ENCODE measurements at places on chromosomes 3 and 15.

- peak; percentile 27 for DNase-seq
These were observed 17.9 kb downstream of the CAPN7 start for GRCh38 chr3:15223685-15224572.

- no peak for DNase-seq
These were observed 526.8 kb upstream of the TBL1XR1 start for GRCh38 chr3:177724020-177724638.

DNA sequence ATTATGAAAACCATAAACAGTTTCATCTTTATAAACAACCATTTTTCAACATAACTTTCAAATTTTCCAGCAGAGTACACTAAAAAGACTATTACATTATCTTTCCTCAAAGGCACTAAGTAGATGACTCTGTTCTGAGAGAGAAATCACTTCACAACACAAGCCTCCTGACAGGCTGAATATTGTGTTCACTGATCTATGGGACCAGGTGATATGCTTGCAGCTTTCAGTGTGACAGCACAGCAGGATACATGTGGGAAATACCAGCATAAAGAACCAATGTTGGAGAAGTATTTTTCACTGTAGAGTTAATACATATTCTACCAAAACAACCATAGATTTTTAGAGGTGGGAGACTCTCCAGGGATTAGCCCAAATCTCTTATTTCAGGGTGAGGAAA lies 350.6 kb downstream of the PLCL2 start:
- no peak for DNase-seq

GRCh38 chr15:58241872-58242271 lies 103.7 kb downstream of the AQP9 start:
- DNase-seq: no peak

DNA sequence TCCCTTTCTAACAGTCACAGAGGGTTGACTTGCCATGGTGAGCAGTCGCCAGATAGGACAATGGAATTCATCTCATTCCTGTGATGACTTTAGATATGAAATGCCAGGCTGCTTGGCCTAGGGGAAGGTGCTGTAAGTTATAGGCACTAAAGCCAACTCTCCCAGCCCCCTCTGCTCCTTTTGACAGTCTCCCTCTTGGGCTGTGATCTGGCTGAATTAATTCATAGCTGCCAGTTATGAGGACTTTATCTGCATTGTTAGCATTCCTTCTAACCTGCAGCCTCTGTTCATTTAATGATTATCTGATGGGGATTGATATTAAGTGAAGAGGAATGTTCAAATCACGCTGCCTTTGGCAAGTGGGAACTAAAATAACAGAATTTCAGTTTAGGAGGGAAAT lies 427.1 kb upstream of the RASGRP1 start:
- no peak for DNase-seq

- DNase-seq: no peak
These were observed 41.3 kb upstream of the TRIM42 start for GRCh38 chr3:140636406-140637138.

GRCh38 chr3:111803123-111803593 lies 55.9 kb upstream of the PHLDB2 start:
- DNase-seq: no peak

GRCh38 chr3:109784852-109785631 lies 447.7 kb upstream of the DPPA4 start:
- no peak for DNase-seq

DNA sequence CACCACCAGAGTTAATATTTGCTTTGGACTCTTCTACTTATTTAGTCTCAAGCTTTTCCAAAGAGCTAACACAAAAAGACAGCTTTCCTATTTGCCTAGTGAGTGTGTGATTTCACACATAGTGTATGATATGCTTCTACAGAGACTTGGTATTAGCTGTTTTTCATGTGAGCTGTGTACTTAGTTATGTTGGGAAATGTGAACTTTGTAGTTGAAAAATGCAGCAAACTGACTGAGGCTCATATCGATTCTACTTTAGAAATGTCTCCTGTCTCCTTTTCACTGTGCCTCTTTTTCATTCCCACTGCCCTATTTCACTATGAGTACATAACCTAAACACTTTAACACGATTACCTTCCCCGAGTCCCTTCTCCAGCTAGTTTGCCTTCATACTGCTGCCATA lies 136.5 kb downstream of the ALCAM start:
- peak; percentile 12 for DNase-seq

DNA sequence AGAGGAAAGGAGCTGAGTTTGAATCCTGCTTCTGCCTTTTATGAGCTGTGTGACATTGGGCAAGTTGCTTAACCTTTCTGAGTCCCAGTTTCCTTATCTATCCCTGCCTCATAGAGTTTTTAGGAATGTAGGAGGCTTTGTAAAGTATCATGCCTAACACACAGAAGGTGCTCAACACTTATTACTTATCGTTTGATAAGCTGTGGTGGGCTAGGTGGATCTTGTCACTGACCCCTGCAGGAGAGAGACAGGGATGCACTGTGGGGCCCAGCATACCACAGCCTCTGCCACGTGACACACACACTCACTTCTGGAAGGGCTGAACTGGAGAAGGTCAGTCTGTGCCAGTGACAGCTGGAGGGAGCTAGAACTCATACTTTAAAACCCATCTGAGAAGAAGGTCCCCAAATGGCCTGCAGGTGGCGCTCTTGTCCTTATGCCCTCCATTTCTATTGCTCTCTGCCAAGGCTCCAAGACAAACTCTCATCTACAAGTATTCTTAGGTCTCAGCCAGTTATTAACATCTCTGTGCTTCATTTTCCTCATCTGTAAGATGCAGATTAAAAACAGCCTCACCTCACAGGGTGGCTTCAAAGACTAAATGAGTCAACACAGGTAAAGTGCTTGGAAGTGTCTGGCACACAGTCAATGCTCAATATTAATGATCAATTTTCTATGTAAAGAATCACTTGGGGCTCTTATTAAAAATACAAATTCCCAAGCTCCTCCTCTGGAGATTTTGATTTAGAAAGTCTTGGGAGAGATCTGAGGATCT lies 57.5 kb upstream of the HACD2 start:
- peak; percentile 81 for DNase-seq

- DNase-seq: no peak
These were observed 56.5 kb downstream of the HEG1 start for GRCh38 chr3:124999317-124999716.

- DNase-seq: no peak
These were observed 22.7 kb upstream of the ATP1B3 start for GRCh38 chr3:141853629-141854168.

DNA sequence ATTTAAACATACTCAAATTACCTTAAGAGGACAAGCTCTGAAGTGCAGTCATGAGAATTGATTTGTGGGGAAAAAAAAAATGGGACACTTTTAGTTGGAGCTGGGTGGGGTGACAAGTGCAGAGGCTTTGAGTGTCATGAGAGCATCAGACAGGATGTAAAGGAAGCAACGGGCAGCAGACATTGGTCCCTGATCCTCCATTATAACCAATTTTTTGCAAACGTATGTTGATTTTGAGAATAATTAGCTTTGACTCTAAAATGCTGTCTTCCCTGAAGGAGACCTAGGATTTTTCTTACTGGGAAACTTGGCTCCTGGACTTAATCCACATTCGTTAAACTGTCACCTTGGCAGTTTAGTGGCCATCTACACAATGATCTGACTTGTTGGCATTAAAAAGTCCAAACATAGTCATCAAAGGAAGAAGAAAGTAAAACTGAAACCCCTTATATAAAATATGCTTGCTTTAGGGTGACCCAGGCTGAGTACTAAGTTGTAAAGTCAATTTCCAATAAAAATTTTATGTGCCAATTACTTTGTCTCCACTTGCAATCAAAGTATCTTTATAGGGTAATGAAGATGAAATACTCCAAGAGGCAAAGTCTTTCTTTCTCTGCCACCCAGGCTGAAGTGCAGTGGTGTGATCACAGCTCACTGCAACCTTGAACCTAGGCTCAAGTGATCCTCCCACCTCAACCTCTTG lies 45.6 kb downstream of the BCL2L10 start:
- DNase-seq: no peak

GRCh38 chr3:37905346-37905745 lies 43.7 kb downstream of the CTDSPL start:
- DNase-seq: no peak

DNA sequence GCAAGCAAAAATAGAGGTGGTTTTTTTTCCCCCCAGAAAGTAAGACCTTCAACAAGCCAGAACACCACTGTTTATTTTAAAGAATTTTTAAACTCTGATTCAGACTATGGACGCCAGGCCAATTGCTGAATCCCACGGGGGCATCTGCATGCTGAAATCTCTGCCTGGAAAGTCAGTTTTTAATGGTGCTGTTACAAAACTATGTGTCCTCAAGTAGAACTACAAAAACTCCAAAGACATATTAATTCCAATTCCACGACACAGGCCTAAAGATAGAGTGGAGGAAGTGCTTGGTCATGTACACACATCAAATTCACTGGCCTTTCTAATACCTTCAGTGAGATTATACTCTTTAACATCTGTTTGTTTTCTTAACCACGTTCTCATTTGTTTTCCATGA lies 490.5 kb upstream of the NR2F2 start:
- DNase-seq: no peak

DNA sequence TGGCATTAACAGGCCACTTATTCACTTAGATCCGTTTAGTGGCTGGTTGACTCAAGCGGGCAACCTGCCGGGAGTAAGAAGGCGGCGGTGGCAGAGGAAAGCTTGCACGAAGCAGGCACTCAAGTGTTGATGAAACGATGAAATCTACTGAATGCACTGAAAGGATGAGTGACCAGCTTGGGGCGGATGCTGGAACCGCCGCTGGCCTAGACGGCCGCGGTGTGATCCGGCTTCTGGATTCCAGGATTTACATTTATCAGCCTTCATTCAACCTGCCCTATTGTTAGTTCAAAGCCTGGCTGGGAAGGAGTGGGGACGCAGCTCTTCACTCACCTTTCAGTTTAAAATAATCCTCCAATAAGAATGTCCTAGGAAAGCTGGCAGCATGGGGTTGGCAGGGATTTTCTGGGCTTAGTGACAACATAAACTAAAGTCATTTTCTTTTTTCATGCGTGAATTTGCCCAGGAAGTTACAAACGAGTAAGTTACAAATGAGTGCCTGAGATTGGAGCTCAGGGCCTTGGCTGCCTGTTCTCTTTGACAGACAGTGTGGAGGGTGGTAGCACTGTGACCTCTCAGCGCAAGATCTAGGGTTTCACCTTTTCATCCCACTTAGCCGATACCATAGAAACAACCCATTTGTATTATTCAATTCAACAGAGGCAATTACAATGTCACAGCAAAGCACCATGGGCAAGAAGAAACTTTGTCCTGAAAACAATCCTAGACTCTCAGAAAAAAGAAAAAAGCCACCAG lies 1.1 kb upstream of the PLCH1 start:
- no peak for DNase-seq

GRCh38 chr3:105398437-105398836 lies 31.7 kb downstream of the ALCAM start:
- DNase-seq: no peak

GRCh38 chr3:123618768-123619484 lies 34.1 kb upstream of the HACD2 start:
- no peak for DNase-seq

- no peak for DNase-seq
These were observed 576.4 kb downstream of the FOXP1 start for GRCh38 chr3:71006810-71007785.

DNA sequence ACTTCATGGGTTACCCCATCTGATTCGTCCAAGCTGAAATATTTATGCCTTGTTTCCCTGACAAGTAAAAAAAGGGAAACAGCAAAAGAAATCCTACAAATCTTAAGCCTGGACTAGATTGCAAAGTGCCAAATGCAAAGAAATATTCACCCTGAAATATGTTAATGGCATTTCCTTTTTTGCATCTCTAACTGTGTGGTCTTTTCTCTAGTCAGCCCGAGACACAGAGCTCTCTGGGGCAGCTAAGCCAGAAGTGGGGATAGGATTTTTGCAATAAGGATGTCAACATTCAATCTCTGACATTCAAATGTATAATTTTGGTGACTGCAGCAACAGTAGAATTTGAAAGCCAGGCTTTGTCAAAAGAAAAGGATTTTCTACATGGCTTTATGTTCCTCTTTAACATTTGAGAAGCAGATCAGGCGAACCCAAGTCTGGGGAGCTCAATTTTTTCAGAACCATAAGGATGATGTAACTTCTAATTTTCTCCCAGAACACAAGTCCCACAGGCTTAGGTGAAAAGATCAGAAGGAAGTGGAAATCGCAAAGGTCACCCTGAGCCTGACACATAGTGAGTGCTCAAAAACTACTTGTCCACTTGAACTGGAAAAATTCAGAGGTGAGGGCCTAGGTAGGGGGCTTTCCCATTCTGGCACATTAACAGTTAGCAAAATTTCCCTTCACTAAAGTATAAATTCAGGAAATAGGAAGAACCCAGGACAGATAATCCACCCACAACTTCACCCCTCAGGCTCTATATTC lies 28.2 kb upstream of the KCNMB3 start:
- DNase-seq: no peak

- DNase-seq: no peak
These were observed 322.7 kb upstream of the ZNF717 start for GRCh38 chr3:76107935-76108570.

- no peak for DNase-seq
These were observed 99.6 kb downstream of the TMCC1 start for GRCh38 chr3:129793942-129794310.

DNA sequence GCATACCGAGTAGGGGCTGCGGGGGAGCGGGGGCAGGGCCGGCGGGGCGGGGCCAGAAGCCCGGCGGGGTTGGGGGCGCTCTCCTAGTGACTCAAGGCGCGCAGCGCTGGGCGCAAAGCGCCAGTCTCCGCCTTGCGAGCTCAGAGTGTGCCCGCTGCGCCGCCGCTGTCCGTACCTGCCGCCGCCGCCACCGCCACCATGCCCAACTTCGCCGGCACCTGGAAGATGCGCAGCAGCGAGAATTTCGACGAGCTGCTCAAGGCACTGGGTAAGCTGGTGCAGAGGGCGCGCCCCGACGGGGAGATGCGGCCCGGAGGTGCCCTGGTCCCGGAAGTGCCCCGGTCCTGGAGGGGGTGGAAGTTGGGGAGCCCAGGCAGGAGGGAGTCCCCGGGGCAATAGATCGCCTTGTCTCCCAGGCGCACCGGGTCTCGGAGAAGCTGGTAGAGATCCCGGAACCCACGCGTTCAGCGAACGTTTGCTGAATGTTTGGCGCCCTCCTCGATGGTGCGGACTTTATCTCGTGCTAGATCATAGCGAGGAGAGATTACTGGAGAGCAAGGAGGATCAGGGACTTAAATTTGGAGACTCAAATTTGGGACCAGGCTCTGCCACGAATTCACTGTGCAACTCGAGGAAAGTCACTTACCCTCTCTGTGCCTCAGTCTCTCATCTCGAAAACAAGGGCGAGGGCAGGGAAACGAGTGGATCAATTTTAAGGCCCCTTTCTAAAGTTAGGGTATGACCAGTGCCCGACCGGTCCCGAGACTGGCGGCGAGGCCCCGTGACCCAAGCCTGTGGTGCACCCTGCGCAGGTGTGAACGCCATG lies at the start of gene CRABP1:
Gene CRABP1, plus strand, starts transcription at position 123 of the 826 bp plus-strand sequence. Its CDS starts 76 bp downstream, at position 199.
- DNase-seq: no peak

DNA sequence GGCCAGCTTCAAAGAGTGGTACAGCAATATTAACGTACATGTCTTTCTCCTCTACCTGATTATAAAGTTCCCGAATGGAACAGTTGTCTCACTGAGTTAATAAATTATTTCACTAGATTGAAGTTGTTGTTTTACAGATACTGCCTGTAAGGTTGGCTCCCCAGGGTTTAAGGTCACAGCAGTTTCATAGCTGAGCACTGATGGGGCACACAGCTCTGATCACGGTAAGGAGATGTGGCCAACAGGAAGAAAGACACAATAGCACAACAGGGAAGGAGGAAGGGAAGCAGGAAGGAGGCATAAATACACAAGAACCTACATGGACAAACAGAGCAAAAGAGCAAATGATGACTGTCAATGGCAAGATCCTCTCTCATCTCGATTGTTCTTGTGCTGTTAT lies 215.6 kb downstream of the WNT5A start:
- no peak for DNase-seq

- DNase-seq: peak; percentile 78
These were observed 1.6 kb upstream of the PRKCD start for GRCh38 chr3:53159156-53160060.
